ENCODE measurements at places on chromosomes 6 and 20. TPM values are rescaled to one million over a fixed set of nuclear protein-coding genes. Genes with fewer than 3 reads are reported as not detected.

DNA sequence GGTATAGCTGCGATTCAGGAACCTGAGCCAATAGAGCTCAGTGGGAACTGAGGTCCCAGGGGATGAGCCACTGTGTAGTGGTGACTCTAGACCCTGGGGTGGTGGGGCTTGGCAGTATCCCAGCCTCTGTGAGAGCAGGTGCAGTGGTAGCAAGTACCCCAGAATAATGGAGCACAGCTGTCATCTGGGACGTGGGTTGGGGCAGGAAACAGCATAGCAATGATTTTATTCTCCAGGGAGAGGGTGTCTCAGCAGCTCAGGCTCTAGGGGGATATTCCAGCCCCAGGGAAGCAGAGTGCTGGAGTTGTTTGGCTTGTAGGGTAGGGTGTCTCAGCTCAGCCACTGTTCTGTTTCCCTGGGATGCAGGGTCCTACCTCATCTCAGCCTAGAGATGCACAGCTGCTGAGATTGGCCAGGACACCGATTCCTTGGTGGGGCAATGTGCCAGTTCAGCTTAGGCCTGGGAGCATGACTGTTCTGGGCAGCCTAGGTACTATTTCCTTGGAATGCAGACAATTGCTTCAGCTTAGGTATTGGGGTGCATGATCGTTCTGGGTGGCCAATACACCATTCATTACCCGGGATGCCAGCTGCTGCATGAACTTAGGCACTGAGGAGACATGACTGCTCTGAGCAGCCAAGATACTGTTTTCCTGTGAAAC is 34.0 kb upstream of the NUP153 start:
- no peak for DNase-seq

DNA sequence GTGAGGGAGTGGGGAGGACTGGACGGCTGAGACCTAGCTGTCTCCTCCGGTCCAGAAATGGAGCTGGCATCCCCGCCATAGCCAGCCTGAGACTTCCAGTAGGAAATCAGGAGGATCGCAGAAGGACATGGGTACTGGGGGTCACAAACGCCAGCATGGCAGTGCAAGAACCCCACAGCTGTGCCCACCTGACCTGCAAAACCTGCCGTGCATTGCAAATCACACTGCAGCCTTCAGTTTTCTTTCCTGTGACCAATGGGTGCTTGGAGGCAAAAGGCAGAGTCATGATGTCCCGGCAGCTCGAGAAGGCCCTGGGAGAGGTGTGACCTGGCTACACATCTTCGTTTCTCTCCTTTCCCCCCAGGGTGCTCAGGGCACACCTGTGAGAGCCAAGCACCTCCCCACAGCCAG is 23.3 kb upstream of the PHACTR3 start:
- DNase-seq: no peak

DNA sequence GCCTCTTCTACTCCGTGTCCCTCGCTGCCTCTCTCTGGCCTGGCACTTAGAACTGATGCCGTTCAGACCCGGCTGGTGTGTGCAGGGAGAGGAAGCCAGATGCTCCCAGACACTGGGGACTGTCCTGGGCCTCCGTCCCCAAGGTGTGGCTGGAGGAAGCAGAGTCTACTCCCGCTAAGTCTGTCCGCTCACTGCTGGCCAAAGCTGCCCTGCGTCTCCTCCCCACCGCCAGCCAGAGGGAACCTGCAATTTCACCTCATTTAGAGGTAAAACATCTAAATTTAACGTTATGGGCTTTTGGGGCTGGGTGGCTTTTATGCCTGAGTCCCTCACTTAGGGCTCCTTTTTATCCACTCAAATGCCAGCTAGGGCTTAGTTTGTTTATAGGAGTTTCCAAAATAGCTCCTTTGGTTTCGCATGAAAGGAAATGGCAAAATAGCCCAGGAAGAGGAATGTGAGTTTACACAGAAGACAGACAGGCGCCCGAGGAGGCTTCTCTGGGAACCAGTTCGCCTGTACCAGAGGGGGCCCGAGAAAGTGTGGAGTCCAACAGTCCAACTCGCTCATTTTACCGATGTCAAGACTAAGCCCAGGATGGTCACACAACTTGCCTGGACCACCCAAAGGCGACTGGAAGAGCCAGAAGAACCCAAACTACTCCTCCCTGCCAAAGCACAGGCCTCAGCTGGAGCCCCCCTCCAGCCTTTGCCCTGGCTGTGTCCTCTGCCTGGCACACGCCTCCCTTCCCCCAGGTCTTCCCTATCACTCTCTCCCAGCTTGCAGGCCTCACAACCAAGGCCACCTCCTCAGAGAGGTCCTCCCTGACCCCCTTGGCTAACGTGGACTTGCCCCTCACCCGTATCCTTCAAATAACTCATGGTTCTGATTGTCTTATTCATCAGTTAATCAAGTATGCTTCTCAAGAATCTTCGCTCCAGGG is 54.5 kb downstream of the RIPOR3 start:
- no peak for DNase-seq

GRCh38 chr20:58146746-58147140 is 81.7 kb downstream of the ANKRD60 start:
- no peak for DNase-seq

- DNase-seq: no peak
Measured at GRCh38 chr6:68108233-68108835, 526.7 kb upstream of the ADGRB3 start.

DNA sequence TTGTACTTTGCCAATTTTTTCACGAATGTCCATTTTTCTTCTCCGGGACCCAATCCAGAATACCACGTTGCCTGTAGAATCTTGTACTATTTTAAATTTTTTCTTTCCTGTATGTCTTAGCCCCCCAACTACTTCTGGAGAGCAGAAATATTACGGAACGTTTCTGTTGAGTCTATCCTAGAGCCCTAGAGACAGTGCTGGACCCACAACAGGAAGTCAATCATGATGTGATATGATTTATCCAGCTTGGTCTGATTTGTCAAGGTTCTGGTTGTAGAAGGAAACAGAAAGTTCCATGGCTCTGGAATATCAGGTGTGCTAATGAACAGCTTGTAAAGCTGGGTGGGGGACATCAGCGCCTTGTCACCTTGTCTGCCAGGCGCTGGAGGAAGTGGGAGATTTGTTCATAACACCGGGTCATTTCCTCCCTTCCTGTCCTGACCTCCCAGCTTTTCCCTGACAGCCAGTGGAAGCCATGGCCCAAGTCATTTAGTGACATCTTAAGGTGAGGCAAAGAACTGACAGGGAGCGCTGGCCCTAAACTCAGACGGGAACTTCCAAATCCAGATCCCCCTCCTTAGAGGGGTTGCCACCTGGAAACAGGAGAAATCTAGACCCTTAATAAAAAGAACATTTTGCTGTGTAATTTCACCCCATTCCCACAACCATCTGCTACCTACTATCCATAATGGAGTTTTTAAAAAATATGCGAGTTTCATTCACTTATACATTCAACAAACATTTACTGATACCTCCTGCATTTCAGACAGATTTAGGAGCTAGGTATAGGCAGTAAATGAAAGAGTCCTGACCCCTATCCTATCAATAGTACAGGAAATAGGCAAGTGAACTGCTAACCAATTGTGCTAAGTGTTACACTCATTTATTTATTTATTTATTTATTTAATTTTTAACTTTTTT is 130.5 kb downstream of the ZFP64 start:
- peak; percentile 85 for DNase-seq

DNA sequence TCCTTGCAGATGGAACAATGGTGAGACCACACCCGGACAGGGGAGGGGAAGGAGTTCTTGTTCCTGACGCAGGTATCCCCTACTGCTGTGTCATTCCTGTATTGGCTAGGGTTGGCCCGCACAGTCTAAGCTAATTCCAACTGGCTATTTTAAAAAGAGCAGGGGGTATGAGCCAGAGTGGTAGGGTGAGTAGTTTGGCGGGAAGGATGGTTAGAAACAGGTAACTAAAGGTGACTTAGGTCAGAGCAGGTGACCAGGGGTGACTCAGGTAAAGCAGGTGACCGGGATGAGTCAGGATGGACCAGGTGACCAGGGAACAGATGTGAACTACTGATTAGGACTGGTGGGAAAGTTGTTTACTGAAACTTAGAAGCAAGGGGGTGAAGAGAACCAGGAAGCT is 58.0 kb downstream of the ZNF292 start:
- peak; percentile 1 for DNase-seq

DNA sequence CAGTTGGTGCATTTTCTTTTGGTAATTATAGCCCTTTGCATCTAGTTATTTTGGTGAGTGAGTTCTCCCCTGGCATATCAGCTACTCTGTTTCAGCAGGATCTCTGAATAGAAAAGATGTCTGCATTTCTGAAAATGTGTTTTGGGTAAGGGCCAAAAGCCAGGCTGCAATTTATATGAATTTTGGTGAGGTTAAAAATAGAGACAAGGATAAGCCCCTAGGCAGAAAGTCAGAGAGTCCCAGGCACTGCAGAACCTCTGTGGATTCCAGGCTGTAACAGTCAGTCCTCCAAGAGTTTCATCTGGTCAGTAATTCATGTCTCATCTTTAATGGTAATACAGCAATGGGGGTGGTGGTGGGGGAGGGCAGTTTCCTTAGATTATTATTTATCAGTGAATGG is 53.0 kb downstream of the HDGFL1 start:
- no peak for DNase-seq

GRCh38 chr6:152124429-152125074 is 317.1 kb downstream of the ESR1 start:
- peak; percentile 57 for DNase-seq

DNA sequence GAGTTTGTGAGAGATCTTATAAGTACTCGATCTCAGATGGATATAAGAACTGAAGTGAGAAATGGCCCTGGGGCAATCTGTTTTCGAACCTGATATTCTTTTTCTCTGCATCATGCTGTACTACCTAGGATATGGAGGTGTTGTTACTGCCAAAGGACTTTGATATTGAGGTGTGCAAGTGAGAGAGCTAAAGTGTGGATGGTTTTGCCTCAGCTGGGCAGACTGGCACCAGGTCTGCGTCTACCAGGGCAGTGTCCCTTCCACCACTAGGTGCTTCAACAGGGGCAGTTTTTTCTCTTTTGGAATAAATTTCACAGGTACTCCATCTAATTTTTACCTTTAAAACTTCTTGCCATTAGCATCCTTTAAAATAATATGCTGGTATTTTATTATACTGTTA is 35.0 kb downstream of the ADGRG6 start:
- DNase-seq: no peak

GRCh38 chr6:12969966-12970365 is 253.4 kb downstream of the PHACTR1 start:
- no peak for DNase-seq

DNA sequence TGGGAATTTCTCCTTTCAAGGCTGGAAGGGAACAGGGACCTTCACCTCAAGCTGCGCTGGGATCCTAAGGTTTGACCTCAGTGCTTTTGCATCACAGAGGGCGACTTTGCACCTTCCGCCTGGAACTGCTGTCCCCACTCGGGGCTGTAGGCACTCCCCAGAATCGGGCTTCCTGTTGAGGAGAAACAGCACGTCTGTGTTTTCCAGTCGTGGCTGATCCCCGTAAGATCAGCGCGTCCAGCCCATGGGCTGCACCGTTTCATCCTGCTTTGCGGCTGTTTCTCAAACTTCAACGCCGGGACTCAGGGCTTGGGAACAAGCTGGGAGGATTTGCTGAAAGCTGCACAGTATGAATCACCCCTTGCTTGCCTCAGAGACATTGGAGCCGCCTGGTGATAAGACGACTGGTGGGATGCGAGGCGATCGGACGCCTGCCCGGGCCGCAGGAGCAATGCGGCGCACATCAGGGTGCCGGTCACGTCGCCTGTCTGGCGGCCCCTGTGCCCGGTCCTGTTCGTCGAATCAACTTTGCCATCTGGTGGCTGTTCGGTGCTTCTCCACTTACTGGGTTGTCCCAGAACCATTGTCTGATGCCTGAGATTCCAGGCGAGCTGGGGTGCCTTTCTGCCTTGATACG is 53.6 kb upstream of the FRMD1 start:
- peak; percentile 46 for DNase-seq

- DNase-seq: no peak
Measured at GRCh38 chr6:28725274-28725809, 198.4 kb downstream of the TRIM27 start.

- DNase-seq: no peak
Measured at GRCh38 chr20:13690943-13691342, 52.2 kb upstream of the TASP1 start.

DNA sequence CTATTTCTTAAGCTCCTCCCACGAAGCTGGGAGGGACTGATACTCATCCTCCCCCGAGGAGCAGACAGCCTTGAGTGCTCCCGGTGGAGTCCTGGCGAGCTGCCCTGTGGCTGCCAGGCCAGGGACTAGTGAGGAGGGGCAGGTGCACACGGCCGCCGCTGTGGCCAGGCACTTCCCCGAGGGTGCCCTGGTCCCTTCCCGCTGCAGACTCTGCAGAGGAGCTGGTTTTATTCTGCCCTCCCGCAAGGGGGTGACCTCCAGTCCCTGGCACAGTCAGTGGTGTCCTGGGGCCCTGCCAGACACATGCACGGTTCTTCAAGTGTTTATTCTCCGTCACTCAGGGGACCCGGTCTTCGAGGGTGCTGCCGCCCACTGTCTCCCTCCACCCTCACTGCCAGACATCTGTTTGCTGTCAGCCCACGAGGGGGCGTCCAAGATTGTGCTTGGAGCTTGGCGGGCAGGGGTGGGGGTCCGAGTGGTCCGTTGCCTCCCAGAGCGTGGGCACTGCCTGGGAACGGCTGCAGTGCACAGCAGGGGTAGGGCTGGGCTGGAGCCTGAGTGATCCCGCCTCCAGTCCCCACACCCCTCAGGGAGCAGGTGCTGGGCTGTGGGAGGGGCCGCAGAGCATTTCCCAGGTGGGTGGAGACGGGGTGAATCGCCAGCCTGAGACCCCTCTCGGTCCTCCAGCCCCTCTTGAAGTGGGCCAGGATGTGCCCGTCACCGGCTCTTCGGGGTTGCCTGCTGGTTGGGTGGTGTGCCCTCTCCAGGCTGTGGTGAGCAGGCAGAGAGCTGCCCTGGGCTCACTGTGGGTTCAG is 3.1 kb upstream of the CABLES2 start:
- DNase-seq: no peak

DNA sequence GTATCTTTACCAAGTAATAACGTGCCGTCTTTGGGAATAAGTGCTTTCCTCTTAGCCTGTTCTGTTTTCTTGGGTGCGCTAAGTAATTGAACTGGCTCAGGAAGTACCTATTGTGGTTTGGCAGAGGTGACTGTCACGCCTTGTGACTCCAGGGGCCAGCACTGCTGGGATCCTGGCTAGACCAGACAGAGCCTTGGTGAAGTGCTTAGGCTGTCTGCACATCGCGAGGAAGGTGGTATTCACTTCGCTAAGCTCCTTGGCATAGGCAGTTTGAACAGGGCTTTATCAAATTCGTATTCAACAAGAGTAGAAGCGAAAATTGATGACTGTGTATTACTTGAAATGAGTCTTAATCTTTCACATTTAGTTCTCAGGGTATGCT is 17.6 kb downstream of the PRDM1 start:
- no peak for DNase-seq

The SLC17A2 gene
- not detected for total RNA-seq

The SLC32A1 gene
- total RNA-seq: not detected

The MEP1A gene
- total RNA-seq: not detected

The TCF21 gene
- not detected for total RNA-seq

The REM1 gene
- not detected for total RNA-seq

The FNDC11 gene
- total RNA-seq: 1.3 TPM

The CST7 gene
- total RNA-seq: not detected

The FAM184A gene
- 0.13 TPM for total RNA-seq

The LHFPL5 gene
- not detected for total RNA-seq

Data from dermis microvascular lymphatic vessel endothelial cell (primary cell).